EH (cell line): ENCODE measurements at places on chromosomes 1 and 21.

GRCh38 chr1:184973272-184974055 is 844 bp downstream of the NIBAN1 start:
- DNase-seq, result peak; percentile 79

GRCh38 chr1:38915352-38915948 is 26.2 kb downstream of the RHBDL2 start:
- no peak for DNase-seq

- DNase-seq, result peak; percentile 58
Observed at GRCh38 chr1:172270605-172271004, 149.9 kb upstream of the C1orf105 start.

DNA sequence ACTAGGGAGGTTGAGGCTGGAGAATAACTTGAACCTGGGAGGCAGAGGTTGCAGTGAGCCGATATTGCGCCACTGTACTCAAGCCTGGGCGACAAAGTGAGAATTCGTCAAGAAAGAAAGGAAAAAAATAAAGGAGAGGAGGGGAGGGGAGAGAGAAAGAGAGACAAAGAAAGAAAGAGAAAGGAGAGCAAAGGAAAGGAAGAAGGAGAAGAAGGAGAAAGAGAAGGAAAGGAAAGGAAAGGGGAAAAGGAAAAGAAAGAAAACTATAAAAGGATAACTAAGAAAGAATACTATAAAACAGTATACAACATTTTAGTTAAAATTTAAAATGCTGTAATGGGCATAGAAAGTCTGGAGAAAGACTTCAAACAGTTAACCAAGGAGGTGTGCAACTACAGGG is 33.6 kb downstream of the EIF4G3 start:
- no peak for DNase-seq

GRCh38 chr1:224563666-224564065 is 52.5 kb upstream of the CNIH3 start:
- no peak for DNase-seq
